Non-pigmented ciliary epithelial cell (primary cell): ENCODE measurements at places on chromosomes 12 and 14.
A peak's percentile ranks its signal among the peaks of the same experiment; 100 is the strongest.

DNA sequence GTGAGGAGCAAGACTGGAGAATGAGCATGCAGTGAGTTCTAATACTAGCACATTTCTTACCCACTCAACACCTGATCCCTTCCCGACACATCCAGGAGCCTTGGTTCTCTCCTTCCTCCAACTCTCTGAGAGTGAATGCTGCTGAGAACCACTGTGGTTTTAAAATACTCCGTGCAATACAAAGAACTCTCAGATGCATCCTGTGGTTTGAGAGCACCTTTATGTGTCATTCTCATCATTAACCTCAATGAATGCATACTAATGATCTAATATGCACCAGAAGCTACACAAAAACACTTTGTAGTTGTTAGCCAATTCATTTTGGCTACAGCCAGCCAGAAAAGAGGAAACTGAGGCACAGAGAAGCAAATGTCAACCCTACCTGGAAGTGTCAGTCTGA, 87.6 kb downstream of the GALNT8 start:
- no peak for DNase-seq

GRCh38 chr14:34536951-34537676, 2.4 kb downstream of the EAPP start:
- DNase-seq: peak; percentile 84

DNA sequence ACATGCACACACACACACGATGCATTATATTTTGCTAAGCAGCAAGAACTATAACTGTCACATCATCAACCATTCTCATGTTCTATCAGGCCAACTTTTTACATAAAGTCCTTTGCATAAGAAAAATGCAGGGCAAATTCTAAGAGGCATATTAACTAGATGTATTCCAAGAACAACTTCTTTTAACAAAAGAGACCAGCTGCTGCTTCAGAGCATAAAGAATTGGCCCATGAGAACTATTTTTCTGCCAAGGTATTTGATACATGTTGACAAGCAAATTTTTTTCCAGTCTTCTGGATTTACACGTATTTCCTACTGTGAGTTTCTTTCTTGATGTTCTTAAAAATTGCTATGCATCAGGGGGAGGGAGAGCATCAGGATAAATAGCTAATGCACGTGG, 27.2 kb downstream of the GLT8D2 start:
- no peak for DNase-seq

GRCh38 chr12:53107122-53107521, 3.8 kb downstream of the SOAT2 start:
- no peak for DNase-seq

- DNase-seq: no peak
Measured at GRCh38 chr12:115519359-115519758, 758.1 kb downstream of the MED13L start.

DNA sequence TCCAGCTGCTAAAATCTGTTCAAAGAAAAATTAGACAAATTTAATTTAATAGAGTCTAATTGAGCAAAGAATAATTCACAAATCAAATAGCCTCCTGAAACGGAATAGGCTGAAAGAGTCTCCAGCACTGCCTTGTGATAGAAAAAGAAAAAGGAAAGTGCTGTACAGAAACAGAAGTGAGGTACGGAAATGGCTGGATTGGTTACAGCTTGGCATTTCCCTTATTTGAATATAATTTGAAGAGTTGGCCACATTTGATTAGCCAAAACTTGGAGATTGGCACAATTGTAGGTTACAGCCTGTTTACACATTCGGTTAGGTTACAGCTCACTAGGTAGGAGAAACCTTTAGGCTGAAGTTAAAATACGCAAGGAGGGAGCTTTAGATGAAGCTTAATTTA, 24.8 kb upstream of the PCED1B start:
- no peak for DNase-seq
